ENCODE measurements at places on chromosomes 11 and 22. TPM values are rescaled to one million over a fixed set of nuclear protein-coding genes. Genes with fewer than 3 reads are reported as not detected.

Gene TUB
- 2.8 TPM for total RNA-seq

GRCh38 chr11:112734207-112734606, 227.0 kb upstream of the NCAM1 start:
- peaks cover 9% of the 10 kb centered on the region for H3K4me1 ChIP-seq
- DNase-seq: no peak
- no peak overlapping the region for H3K4me3 ChIP-seq
- H3K27ac ChIP-seq: no peak overlapping the region
- H3K27me3 ChIP-seq: peaks cover 4% of the 10 kb centered on the region

DNA sequence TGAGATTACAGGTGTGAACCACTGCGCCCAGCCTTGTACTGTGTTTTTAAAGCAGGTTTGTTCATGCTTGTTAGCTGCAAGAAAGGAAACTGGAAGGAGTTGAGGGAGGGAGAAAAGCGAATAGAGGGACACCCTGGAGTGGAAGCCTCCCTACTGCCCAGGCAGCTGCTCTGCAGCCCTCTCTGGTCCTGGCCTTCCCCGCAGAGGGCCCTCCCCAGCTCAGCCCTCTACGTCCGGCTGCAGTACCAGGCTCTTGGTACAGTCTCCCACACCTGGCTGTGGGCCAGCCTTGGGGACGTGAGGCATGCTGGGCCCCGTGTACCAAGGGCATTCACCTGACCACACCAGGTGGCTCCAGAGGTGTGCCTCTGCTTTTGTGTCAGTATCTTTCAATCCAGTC, 70.8 kb downstream of the MED15 start:
- no peak for DNase-seq
- peaks cover 6% of the 10 kb centered on the region for H3K36me3 ChIP-seq
- H3K27me3 ChIP-seq: peaks cover 3% of the 10 kb centered on the region
- peaks cover 20% of the 10 kb centered on the region for H3K4me1 ChIP-seq
- H3K27ac ChIP-seq: peak overlapping the region; percentile 66
- H3K4me3 ChIP-seq: no peak overlapping the region

GRCh38 chr11:19374151-19374569, 133.4 kb upstream of the E2F8 start:
- no peaks in the 10 kb centered on the region for H3K36me3 ChIP-seq
- H3K4me1 ChIP-seq: peaks cover 55% of the 10 kb centered on the region
- H3K27ac ChIP-seq: no peak overlapping the region
- DNase-seq: no peak

GRCh38 chr22:47944941-47945340, 1182.5 kb downstream of the TBC1D22A start:
- no peak for DNase-seq
- H3K4me1 ChIP-seq: no peaks in the 10 kb centered on the region
- H3K4me3 ChIP-seq: no peak overlapping the region

DNA sequence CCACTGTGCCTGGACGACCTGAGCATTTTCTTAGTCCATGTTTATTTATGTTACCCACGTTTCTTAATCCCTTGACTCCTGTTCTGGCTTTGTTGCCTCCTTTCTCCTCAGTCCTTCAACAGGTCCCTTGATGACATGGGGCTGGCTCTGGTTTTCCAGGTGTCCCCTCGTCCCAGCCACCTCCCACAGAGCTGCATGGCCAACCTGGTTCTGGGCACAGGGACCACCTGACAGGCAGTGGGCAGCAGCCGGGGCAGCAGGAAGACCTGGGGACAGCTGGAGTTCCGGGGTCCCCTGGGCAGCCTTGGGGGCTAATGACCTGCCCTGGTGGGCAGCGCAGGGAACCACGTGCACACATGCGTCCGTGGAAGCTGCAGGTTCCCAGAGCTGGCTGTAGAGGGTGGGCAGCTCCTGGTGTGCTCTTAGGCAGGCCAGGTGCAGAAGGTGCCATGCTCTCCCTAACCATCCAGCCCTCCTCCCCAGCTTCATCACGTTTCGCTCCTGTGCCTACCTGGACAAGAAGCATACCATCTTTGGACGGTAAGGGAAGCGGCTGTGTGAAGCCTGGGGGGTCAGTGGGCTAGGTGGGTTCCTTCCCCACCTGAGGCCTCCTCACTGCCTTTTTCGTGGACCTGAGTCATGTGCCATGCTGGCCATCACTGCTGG, 27.7 kb downstream of the PPIL2 start:
- no peak for DNase-seq
- H3K4me3 ChIP-seq: no peak overlapping the region
- H3K36me3 ChIP-seq: peaks cover 12% of the 10 kb centered on the region

Gene RBMXL2
- not detected for total RNA-seq

DNA sequence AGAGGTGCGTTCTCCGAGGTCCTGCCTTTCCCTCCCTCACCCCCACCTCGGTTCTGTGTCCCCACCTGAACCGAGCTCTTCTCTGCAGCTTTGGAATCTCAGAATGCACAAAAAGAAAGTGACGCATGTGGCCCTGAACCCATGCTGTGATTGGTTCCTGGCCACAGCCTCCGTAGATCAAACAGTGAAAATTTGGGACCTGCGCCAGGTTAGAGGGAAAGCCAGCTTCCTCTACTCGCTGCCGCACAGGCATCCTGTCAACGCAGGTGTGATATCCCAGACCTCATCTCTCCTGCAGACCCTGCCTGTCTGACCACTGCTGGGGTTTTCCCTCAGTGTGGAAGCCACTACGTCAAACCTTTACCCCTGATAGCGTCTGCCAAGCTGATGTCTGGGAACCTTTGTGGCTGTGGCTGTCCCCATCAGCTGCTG, 13.9 kb downstream of the ACP2 start:
- H3K4me1 ChIP-seq: peaks cover 4% of the 10 kb centered on the region
- H3K36me3 ChIP-seq: no peaks in the 10 kb centered on the region
- H3K27me3 ChIP-seq: peaks cover 5% of the 10 kb centered on the region
- H3K4me3 ChIP-seq: no peak overlapping the region

Gene CLMP
- 24.2 TPM for total RNA-seq

DNA sequence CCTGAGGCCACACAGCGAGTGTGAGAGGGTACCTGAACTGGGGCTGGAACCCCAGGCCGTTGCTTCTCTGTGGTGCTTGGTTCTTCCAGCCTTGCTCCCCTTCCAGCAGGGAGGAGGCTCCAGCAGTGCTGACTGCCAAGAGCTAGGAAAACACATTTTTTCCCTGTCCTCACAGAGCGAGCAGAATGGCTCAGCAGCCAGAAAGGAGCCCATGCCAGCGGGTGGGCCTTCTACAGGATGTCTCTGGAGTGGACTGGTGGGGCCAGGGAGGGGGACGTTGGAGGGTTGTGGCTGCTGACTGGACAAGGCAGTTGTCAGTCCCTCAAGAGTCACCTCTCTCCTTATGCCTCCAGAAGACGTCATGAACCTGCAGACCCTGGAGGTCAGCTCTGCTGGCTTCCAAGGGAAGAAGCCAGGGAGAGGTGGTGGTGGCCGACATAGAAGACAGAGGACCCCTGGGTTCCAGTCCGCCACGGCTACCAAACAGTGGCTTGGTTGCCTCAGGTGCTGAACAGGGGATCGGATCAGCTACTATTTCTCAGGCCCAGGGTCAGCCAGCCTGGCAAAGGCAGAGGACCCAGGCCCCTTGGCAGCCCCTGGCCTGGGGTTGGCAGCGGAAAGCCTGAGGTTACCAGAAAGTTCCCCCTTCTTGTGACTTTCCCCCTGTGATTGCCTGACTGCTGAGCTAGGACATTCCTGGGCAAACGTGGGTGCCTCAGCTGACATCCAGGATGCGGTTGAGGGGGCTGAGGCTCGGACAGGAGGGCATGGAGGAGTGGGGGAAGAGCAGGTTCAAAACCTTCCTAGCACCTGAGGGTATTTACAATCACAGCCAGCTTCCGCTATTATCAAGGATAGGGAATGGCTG, 3.7 kb downstream of the MAFF start:
- peaks cover 5% of the 10 kb centered on the region for H3K4me1 ChIP-seq
- no peak overlapping the region for H3K4me3 ChIP-seq
- DNase-seq: no peak

Gene OR4D5
- not detected for total RNA-seq

Gene SNX32
- total RNA-seq: 14.7 TPM

DNA sequence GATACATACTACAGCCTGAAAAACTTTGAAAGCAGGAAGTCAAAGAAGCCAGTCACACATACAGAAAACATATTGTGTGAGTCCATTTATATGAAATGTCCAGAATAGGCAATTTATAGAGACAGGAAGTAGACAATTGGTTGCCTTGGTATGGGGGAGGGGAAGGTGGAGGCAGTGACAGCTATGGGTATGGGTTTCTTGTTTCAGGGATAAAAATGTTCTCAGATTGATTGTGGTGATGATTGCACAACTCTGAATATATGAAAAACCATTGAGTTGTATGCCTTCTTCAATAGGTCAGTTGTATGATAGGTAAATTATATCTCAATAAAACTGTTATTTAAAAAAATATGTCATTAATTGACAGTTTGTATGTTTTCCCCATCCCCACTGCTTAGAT, 137.6 kb downstream of the SNX19 start:
- no peaks in the 10 kb centered on the region for H3K4me1 ChIP-seq
- H3K36me3 ChIP-seq: peaks cover 7% of the 10 kb centered on the region
- H3K27me3 ChIP-seq: no peaks in the 10 kb centered on the region
- H3K27ac ChIP-seq: no peak overlapping the region

Data from glutamatergic neuron (in vitro differentiated cells).